H9 (cell line): ENCODE measurements at places on chromosomes 7 and 10. TPM values are rescaled to one million over a fixed set of nuclear protein-coding genes. Genes with fewer than 3 reads are reported as not detected.

The SPDYE5 gene
- total RNA-seq = not detected in 2 replicates

The KCND2 gene
- total RNA-seq = 6.4 TPM in 2 replicates

The KCNMA1 gene
- total RNA-seq = 1.7 and 2.0 TPM in 2 replicates

The TMEM273 gene
- total RNA-seq = not detected in 2 replicates

The ZNF775 gene
- total RNA-seq = 9.7 and 10.5 TPM in 2 replicates

The PDK4 gene
- not detected in 2 replicates for total RNA-seq

The RASA4B gene
- total RNA-seq = 3.7 and 4.8 TPM in 2 replicates

The SFRP5 gene
- total RNA-seq = 1.7 and 1.8 TPM in 2 replicates

The EN2 gene
- 0.07 and 0.15 TPM in 2 replicates for total RNA-seq

The LIPN gene
- total RNA-seq = not detected in 2 replicates

The ANXA8L1 gene
- total RNA-seq = not detected in 2 replicates

The WEE2 gene
- total RNA-seq = not detected in 2 replicates

The TNS3 gene
- 9.2 and 9.5 TPM in 2 replicates for total RNA-seq

The DENND2A gene
- 7.3 and 8.2 TPM in 2 replicates for total RNA-seq

The LRRTM3 gene
- 0.96 and 1.1 TPM in 2 replicates for total RNA-seq

The MYO3A gene
- total RNA-seq = 4.3 and 4.9 TPM in 2 replicates

The VIPR2 gene
- 1.5 and 1.6 TPM in 2 replicates for total RNA-seq

The PAXIP1 gene
- 31.0 and 32.6 TPM in 2 replicates for total RNA-seq

The TMEM213 gene
- 0.22 TPM in 1 of 2 replicates, not detected in the other for total RNA-seq

The CTTNBP2 gene
- total RNA-seq = 15.7 and 17.6 TPM in 2 replicates

The SKAP2 gene
- total RNA-seq = 1.9 and 3.2 TPM in 2 replicates

The SNCG gene
- total RNA-seq = 4.9 and 5.5 TPM in 2 replicates

The WASL gene
- 39.3 and 41.9 TPM in 2 replicates for total RNA-seq
